Stimulated activated CD4-positive, alpha-beta T cell treated with anti-CD3 and anti-CD28 coated beads, Interleukin-12 subunit alpha, Interleukin-12 subunit beta, amount 100 ng/mL, for 48 hours (primary cell): ENCODE measurements at places on chromosomes 2 and 18.

GRCh38 chr2:30266051-30266621, 34.8 kb downstream of the LBH start:
- DNase-seq = peak; percentile 35

DNA sequence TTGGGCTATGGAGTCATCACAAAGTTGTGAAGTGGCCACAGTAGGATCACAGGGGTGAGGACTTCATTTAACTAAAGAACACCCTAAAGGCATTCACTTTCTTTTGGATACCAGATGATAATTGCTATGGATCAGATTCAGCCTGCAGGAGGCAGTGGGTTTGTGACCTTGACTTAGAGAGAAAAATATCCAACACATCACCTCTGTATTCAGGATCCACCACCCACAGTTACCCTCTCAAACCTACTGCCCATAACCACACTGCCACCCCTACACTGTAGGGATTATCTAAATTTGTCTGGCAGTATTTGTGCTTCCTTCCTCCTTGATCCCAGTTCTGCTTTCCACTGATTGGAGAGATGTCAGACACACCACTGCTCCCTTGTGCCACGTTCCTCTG, 269.4 kb downstream of the MYCN start:
- DNase-seq = no peak

DNA sequence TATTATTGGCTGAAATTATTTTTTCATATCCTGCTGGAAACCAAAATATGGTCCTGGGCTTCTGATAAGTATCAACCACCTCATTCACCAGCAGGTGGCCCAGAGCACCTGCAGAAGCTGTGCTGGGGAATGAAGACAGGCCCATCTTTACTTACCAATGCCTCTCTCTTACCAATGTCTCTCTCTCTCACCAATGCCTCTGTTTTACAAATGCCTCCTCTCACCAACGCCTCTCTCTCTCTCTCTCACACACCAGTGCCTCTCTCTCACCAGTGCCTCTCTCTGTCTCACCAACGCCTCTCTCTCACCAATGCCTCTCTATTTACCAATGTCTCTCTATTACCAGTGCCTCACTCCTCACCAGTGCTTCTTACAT, 2.3 kb upstream of the MAL start:
- no peak for DNase-seq

- no peak for DNase-seq
Measured at GRCh38 chr2:150474326-150475074, 13.0 kb downstream of the RND3 start.

GRCh38 chr2:162915858-162916257, 77.3 kb upstream of the KCNH7 start:
- no peak for DNase-seq
